ENCODE measurements at places on chromosomes 1 and 21.

GRCh38 chr1:42658877-42659337 lies 684 bp downstream of the PPIH start:
- DNase-seq = no peak

- no peak for DNase-seq
These were observed 429.8 kb upstream of the C1orf87 start for GRCh38 chr1:60503266-60503925.

DNA sequence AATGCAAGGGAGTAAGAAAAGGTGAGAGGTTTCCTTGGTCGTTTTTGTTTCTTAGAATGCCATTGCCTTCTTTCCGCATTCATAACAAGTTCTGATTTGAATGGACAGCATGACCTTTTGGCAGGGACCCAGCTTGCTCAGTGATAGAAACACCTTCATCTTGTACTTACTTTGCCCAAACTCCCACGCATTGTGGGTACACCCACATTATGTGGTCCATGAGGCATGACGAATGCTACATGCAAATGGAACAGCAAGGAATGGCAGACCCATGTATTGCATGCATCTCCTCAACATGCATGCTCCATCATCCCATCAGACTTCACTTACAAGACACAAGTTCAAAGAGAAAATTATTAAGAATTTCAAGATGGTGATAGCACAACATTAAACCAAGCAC lies 102.8 kb downstream of the CDC7 start:
- DNase-seq = no peak

DNA sequence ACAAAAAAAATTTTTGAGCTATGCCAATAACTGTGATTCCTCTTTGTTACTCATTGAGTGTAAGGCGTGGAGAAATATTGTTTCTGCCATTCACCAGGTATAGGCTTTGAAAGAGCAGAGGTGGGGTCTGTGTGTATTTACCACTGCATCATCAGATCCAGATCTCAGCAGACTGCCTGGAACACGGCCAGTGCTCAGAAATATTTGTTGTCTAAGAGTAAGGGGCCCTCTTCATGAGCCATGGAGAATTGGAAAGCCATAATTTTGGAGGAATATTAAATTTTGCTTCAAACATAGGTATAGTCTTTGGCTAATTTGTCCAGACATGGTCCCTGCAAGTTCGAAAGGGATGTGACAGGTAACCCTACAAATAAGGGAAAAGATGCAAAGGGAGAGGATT lies 231.3 kb upstream of the IRF2BP2 start:
- DNase-seq = no peak

- DNase-seq = no peak
These were observed 8.5 kb upstream of the IPO9 start for GRCh38 chr1:201820413-201820812.

GRCh38 chr1:169795687-169796086 lies 980 bp upstream of the METTL18 start:
- no peak for DNase-seq

DNA sequence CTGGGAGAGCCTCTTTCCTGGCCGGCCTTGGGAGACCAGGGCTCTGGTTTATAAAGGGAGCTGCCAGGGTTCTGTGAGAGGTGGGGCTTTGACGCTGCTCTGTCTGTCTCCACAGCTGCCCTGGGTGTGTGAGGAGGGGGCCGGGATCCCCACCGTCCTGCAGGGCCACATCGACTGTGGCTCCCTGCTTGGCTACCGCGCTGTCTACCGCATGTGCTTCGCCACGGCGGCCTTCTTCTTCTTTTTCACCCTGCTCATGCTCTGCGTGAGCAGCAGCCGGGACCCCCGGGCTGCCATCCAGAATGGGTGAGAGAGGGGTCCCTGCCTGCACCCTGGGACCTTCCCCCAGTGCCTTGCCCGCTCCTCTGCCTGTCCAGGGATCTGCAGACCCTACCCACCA lies 11.6 kb downstream of the SERINC2 start:
- DNase-seq = no peak

- DNase-seq = no peak
These were observed 80.4 kb upstream of the LPGAT1 start for GRCh38 chr1:211910913-211911485.

- DNase-seq = no peak
These were observed 61.3 kb downstream of the SLC66A1 start for GRCh38 chr1:19373211-19374082.

GRCh38 chr1:27570784-27571183 lies 33.2 kb downstream of the AHDC1 start:
- no peak for DNase-seq

GRCh38 chr1:15507278-15507677 lies 16.7 kb downstream of the CASP9 start:
- no peak for DNase-seq

DNA sequence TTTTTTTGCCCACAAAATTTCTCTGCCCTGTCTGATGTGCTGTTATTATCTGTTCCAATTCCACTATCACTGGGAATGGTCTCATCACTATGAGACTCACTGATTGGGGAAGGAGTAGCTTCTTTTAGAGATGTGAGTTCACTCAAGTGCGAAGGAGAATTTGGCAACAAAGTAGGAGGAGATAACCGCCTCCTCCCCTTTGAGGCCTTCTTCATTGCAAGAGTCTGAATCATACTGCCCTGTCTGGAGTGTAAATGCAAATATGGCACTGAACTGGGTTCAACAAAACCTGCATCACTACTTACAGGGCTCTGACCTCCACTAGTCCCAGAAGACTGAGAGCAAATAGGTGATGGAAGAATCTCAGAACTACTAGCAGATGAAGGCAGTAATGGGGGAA lies 83.4 kb downstream of the ASH1L start:
- no peak for DNase-seq

DNA sequence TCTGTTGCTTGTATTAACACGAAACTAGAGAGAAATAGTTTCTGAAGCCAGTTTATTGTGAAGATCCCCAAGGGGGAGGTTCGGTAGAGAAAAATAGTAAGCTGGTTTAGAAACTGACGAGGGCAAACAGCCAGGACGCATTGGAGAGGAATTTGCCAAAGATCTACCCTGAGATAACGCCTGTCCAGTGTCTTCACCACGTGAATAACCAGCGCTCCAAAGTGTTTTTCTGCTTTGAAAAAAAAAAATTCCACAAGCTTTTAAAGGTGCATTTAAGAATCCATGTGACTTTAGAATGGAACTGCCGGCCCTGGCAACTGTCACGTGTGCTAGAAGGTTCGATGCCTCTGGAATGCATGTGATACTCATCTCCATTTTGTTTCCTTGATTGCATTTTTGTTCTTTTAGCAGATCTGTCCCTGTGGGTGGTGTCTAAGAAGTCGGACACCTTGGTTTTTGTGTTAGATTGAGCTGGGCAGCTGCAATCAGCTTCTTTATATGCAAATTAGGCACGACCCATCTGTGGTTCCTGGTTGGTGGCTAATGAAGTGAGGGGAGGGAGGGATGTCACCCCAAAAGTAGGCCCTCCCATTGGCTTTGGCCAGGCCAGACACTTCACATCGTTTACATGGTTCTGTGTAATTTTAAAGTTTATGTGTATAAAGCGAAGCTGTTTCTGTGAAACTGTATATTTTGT lies 1.3 kb upstream of the THAP3 start:
- no peak for DNase-seq

DNA sequence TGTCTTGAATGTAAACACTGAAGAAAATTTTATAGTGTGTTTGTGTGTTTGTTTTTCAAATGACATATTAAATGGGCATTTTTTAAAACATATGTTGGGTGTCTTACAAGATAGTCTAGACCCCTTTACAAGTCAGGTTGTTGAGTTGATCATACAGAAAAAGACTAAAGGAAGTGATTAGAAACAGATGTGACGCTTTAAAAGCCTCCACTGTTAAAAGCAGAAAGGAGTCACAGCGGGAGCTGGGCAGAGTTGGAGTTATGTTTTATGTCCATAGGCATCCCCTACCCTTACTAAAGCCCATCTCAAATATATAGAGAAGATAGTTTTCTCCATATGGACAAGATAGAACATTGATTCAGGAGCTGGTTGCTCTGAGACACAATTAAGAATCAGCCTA lies 393.9 kb downstream of the PLPP3 start:
- no peak for DNase-seq

GRCh38 chr1:181485287-181486097 lies 2.2 kb downstream of the CACNA1E start:
- DNase-seq = no peak

GRCh38 chr1:1212780-1213344 lies 1.1 kb downstream of the TNFRSF4 start:
- peak; percentile 32 for DNase-seq

- no peak for DNase-seq
These were observed 132.5 kb upstream of the SYT6 start for GRCh38 chr1:114286179-114286578.

- DNase-seq = no peak
These were observed 99.1 kb upstream of the GREM2 start for GRCh38 chr1:240711020-240711419.

DNA sequence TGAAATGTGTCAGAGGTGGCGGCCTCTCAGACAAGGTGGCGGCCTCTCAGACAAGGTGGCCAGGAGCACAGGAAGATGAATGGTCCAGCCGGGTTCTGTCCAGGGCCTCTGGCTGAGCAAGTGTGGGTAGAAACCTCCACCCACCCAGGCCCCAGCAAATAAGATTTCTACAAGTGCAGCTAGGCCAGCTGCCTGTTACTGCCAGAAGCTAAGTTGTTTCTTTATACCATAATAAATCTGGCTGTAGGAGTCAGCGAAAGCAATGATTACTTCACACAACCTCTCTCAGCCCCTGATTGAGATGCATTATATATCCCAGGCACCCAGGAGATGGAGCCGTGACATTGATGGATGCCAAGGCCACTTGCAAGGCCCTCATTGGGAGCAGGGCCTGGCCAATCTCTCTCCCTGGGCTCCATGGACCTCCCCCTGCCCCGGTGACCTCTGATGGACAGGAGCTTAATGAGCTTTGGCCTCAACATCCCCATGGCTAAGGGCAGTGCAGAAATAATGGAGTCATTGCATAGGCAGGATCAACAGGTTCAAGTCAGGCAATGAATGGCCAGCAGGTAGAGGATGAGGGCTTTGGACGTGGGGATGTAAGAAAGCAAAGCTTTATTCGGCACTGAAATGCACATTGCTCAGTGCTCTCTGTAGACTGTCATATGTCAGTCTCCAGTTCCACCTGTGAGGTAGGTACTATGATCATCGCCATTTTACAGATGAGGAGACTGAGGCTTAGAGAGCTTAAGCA lies 92.9 kb downstream of the PTPRU start:
- no peak for DNase-seq

GRCh38 chr1:79554688-79555087 lies 548.2 kb upstream of the ADGRL4 start:
- no peak for DNase-seq

DNA sequence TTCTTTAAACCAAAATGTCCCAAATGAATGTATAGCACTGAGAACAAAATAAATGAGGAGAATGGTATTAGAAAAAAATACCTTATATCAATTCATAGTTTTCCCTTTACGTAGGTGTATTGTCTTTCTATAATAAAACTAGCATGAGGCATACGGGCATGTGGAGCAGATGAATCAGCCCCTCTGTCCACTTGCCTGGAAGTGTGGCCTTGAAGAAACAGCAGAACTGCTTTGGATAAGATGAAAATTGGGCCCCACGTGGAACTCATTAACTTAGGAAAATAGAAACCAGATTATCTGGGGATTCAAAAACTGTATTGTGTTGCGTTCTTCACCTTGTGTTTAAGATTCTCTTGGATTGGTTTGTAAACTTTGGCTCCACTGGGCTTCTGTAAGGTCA lies 356.8 kb upstream of the B3GALT2 start:
- no peak for DNase-seq

- DNase-seq = peak; percentile 41
These were observed 20.5 kb upstream of the PRDM15 start for GRCh38 chr21:41899426-41900202.

- DNase-seq = no peak
These were observed 123.0 kb downstream of the DYRK1A start for GRCh38 chr21:37489553-37489952.

- no peak for DNase-seq
These were observed 28.7 kb downstream of the KHDRBS1 start for GRCh38 chr1:32042330-32042729.

DNA sequence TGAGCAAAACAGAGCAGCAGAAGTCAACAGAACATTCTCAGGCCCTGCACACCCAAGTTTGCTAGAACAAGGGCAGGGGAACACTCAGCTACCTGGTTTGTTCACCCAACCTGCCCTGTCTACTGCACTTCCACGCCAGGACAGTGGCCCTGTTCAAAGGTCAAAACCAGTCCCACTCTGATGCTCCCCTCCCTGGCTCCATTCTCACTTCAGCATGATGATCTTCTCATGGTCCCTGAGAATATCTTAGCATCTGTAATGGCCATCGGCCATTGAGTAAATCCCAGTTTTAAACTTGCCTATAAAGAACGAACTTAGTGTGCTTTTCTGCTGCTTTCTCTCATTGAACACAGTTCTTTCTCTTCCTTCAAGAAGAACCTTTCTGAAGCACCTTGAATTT lies 293.6 kb downstream of the SMYD3 start:
- no peak for DNase-seq

DNA sequence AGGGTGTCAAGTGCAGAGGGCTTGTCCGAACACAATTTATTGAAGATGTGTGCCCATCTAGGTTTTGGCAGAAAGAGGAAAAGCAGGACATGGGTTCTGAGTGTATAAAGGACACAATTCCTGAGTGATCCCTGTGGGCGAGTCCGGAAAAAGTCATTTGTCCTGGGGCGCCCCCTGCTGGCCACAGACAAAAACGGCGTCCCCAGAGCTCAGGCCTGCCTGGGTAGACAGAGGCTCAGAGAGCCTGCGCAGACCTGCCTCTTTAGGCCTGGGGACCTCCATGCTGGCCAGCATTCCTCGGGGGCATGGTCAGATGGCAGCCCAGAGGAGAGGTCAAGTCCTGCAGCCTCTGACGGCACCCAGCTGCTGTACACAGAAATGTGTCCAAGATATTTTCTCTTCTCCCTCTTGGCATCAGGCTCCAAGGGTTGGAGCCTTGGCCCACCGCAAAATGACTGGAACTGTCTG lies 65.5 kb upstream of the LRP8 start:
- DNase-seq = peak; percentile 67

DNA sequence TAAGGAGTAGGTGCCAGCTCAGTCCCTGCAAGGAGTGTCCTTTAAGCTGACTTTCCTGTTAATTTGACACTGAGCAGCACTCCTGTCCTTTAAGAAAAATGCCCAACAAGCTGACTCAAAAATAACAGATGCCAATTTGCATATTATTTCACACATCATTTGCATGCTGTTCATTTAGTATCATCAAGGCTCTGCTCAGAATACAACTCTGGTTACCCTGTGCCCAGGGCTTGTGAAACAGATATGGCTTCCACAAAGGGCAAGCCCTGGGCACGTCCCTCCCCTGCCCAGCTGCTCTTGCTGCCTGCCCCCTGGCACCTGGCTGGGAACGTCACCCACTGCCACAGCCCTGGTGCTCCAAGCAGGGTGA lies 10.3 kb downstream of the KCNN3 start:
- DNase-seq = no peak

- no peak for DNase-seq
These were observed 346.2 kb downstream of the BARHL2 start for GRCh38 chr1:90370686-90371447.

DNA sequence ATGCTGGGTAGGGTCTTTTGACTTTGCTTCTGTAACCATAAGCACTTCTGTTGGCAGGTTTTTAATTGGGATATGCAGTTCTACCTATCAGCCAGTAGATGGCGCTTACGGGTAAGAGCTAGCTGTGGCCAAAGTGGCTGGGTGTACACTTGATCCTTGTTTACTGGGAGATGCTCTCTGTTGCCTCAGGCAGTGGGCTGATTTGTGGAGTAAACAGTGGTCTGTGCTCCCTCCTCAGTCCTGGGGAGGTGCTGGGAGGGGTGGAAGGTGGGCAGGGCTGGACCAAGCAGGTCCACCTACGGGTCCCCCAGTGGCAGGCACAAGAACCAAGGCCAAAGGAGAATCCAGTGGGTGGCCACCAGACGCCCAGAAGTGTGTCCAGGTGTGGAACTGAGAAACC lies 43.4 kb downstream of the RALGPS2 start:
- DNase-seq = no peak
